Activated CD4-positive, CD25-positive, alpha-beta regulatory T cell treated with anti-CD3 and anti-CD28 coated beads, Interleukin-2, amount 50 U/mL, for 72 hours (primary cell): ENCODE measurements at places on chromosomes 3 and 15.

GRCh38 chr15:67082007-67082536, 16.7 kb downstream of the SMAD3 start:
- DNase-seq, result no peak

DNA sequence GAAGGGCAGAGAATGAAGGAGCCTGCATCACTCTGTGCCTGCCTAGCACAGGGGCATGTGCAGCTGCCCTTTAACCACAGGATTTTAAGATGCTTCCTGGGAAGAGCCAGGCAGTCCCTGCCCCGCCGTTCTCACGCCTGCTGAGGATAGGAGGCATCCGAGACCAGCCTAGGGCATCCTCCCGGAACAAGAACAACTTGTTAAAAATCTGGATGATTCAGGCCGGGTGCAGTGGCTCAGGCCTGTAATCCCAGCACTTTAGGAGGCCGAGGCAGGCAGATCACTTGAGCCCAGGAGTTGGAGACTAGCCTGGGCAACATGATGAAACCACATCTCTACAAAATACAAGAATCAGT, 15.2 kb downstream of the NRROS start:
- no peak for DNase-seq

GRCh38 chr3:171353423-171353822, 106.8 kb downstream of the TNIK start:
- DNase-seq, result no peak

DNA sequence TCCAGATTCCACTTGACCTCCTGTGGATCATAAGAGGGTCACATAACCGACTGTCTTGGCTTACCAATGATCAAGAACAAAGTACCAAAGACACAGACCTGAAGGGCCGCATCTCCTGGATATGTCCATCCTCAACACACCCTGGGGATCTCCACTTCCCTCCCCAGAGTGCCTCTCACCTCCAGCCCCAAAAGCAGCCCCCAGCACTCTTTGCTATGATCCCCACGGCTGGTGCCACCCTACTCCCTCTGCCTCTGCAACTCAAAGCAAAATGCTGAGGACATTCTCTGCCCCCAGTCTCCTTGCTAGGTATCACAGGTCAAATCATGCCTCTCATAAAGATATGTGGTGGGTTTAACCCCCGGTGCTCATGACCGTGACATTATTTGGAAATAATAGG, 32.7 kb downstream of the SLCO2A1 start:
- DNase-seq, result no peak

DNA sequence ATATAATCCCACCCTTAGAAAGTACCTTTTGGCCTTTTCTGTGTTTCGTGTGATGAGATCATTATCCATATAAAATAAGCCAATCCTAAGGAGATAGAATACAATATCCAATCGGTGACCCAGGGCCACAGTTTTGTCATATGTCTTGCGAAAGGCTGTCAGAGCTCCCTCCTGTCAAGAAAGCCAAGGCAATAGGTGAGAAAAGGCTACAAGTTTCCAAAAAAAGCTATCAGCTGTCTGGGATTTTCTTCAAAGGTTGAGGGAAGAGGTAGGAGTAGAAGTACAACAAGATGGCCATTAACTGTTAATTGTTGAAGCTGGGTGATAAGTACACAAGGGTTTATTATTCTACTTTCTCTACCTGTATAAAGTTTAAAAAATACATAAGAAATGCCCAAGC, 4.0 kb downstream of the PSMD6 start:
- DNase-seq, result no peak

- no peak for DNase-seq
These were observed 930.8 kb upstream of the CFAP20DC start for GRCh38 chr3:59980576-59980975.

GRCh38 chr15:101413239-101413638, 76.3 kb downstream of the PCSK6 start:
- DNase-seq, result no peak

GRCh38 chr15:73004462-73004861, 47.8 kb upstream of the NEO1 start:
- DNase-seq, result no peak

- DNase-seq, result no peak
These were observed 12.8 kb downstream of the LYSMD2 start for GRCh38 chr15:51724673-51725072.

- DNase-seq, result no peak
These were observed 563.7 kb downstream of the SI start for GRCh38 chr3:164514576-164514975.

DNA sequence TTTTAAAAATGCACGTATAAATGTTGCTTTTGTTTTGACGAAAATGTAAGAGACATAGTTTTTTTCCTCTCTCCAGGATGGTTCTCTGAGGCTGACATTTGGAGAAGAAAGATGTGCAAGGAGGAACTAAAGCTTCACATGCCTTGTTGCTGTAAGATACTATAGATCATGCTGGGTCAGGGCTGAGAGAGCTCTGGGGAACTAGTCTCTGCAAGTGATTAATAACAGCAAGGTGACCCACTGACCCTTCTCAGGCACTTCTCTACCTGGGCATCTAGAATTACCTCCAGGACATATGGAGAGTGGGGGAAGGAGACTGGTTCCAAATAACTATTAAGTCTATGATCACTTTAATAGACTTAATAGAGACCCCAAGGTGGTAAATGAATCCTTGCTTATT, 246.0 kb downstream of the KBTBD8 start:
- DNase-seq, result no peak

GRCh38 chr3:53377794-53378193, 30.5 kb upstream of the DCP1A start:
- DNase-seq, result no peak

DNA sequence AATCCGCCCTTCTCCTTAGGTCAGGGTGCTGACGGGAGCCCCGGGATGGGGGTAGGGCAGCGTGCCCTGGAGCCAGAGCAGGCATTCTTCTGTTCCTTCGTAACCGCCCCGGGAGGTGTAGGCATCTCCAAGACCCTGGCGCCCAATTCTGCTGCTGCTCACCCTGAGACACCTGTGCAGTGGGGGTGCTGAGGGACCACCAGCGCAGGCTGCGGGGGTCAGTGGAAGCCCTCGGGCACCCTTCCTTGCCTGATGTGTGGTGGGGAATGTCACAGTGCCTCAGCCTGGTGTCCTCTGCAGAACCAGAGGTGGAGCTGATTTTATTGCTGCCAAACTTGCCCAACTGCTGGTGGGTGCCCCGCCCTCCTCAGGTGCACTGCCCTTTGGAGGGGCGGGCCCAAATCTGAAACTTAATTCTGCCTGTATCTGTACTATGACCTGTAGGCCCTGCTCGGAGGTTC, 7.3 kb downstream of the CSK start:
- DNase-seq, result no peak

DNA sequence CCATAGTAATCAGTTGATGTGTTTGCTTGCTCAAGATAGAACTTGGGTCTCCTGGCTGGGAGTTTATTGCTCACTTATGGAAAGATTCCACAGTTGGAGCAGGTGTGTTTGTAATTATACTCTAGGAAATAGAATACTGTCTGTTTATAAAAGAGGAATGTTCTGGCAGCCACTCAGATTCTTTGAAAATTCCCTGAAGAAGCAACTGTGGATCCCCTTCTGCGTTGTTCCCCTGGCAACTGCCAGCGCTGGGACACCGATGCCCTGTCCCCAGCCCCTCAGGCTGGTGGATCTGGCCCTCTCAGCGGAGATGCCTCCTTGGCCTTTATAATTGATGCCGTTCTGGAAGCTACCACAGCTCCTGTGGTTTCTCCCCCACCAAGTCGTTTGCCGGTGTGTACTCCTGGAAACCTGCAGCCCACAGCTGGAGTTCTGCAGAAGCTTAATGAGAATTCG, 225.9 kb downstream of the ITPR1 start:
- no peak for DNase-seq

DNA sequence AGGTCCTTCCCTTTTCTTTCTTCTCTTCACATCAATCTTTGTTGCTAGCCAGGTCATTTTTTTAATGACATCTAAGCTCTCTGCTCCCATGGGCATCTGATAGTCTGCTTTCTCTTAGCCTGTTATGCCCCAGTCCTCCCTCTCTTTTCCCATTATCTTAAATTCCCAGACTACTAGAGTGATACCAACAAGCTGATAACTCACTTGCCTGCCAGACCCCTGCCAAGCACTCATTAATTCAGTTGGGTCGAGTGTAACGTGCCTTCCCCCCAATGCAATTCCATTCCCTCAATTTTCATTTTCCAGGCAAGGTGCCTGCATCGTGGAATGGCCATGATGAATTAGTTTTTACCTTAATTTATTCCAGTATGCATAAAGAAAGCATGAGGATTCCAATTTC, 450.8 kb upstream of the ADAMTS9 start:
- DNase-seq, result no peak

DNA sequence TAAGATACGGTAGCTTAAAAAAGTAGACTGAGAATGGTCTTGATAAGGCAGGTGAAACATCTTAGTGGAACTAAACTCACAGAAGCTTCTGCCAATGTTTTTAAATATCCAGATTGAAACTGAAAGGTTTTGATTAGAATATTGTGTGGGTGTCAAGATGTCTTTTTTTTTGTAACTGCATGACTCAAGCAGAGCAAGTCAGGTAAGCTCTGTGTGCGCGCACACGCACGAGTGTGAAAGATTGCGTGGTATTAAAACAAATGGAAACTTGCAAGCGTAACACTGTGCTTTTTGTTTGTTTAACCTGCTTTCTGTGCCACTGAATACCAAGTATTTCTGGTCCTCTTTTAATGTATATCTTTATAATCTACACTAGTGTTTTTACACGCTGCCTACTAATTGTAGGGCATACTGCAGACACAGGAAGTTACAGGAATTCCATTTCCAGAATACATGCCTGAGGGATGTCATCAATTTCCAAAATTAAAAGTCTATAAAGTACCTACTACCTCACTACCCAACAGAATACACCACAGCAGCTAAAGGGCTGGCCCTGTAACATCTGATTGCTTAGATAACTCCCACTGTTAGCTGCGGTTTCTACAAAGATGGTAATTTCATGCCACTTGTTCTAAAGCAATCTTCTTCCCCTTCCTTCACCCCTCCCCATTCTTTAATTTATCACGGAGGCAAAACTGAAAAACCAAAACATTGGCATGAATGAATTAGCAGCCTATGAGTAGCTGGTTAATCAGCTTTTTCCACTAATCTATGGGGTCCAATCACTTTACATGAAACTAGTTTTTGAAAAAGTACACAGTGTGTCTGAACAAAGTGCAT, 472.8 kb downstream of the SHQ1 start:
- DNase-seq, result no peak

DNA sequence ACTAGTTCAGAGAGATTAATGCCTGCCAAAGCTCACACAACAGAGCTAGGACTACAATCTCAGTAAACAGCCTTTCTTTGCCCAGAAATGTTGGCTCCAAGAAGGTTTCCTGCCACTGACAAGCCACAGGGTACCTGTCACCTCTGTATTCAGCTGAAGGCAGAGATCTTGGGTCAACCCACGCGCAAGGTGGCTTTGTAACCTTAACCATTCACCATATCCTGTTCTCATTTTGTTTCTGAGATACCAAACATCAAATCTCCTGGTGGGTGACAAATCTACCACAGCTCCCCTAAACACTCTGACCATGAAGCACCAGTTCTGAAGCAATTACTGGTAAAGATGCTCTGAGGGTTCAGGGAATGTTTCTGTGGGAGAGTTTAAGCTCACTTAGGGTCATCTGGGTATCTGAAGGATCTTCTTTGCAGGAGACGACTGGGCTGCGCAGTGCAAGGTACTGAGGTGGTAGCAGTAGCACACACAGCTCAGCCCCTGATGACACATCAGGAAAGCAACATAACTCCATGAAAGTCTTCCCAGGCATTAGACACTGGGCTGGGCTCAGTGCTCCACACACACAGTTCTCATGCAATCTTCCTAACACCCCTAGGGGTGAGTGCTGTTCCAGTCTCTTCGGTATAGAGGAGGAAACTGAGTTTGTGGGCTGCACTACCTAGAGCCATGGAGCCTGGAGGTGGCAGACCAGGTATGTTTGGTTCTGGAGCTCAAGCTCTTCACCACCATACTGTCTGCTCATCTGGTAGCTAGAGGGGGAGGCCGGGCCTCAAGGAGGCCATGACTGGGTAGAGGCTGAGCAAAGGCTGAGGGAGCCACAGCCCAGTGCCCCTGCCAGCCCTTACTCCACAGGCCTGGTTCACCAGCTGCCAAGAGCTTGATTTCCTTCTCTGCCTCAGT, 7.7 kb downstream of the CXCR6 start:
- DNase-seq, result no peak

DNA sequence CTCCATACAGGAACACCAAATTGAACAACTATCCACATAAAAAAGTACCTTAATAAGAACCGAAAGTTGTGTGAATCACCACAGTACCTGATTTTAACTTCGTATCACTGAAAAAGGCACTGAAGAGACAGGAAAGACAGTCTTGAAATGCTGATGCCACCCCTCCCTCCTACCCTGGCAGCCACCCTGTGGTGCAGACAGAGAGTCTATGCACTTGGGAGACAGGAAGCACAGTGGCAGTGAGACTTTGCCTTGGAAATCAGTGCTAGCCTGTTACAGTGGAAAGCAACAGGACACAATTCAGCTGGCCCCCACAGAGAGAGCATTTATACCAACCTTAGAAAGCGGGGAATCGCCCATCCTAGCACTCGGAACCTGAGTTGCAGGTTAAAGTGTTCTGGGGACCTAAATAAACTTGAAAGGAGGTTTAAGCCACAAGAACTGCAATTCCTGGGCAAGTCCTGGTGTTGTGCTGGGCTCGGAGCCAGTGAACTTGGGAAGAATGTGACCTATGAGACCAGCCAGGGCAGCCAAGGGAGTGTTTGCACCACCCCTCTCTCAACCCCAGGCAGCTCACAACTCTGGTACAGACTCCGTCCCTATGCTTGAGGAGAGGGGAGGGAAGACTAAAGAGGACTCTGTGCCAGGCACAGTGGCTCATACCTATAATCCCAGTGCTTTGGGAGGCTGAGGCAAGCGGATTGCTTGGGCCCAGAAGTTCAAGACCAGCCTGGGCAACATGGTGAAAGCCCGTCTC, 240.1 kb downstream of the ISL2 start:
- DNase-seq, result no peak

GRCh38 chr3:143286392-143287010, 166.9 kb downstream of the CHST2 start:
- DNase-seq, result no peak

- no peak for DNase-seq
These were observed 7.4 kb upstream of the RIOX2 start for GRCh38 chr3:97979610-97980009.

- no peak for DNase-seq
These were observed 15.2 kb downstream of the ALS2CL start for GRCh38 chr3:46678280-46678679.

DNA sequence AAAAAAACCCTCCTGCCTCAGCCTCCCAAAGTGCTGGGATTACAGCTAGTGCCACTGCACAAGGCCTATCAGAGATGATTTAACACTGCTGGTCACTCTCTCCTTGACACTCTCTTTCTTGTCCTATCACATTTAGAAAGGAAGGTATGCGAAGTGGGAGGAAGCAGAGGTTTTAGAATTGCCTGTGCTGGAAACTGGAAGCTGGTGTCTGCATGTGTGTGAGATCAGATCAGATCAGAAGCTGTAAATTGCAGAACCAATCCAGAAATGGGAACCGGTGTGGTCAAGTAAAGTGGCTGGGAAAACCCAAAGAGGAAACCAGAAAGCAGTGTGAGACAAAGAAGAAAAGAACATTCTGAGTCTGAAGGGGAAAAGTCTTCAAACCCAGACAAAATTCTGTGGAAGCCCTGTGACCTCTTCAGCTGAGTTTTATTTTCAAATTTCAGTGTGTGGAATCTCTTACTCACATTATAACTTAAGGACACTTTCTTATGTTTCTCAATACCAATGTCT, 2.8 kb downstream of the EFHB start:
- no peak for DNase-seq
